ENCODE measurements at places on chromosomes 2 and 18.

- no peak for DNase-seq
Observed at GRCh38 chr18:11136241-11136640, 13.1 kb downstream of the PIEZO2 start.

- DNase-seq, result no peak
Observed at GRCh38 chr2:101788995-101789970, 91.8 kb downstream of the MAP4K4 start.

DNA sequence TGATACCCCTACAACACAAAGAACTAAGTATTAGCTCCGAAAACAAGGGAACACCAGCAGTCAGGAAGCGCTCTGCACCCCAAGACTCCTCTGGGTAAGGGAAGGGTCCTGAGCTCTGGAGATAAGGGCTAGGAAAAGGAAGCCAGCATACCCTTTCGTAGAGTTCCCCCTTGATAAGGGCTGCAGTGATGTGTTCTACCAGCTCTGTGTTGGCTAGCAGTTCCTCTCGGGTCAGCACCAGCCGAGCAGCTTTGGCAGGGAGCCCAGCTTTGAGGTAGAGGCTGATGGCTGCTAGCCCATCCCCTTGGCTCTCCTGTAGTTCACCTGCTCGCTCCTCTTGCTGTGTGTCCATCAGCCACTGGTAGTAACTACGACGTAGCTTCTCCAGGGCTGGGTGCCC, 18.9 kb downstream of the KRTCAP3 start:
- DNase-seq, result no peak

DNA sequence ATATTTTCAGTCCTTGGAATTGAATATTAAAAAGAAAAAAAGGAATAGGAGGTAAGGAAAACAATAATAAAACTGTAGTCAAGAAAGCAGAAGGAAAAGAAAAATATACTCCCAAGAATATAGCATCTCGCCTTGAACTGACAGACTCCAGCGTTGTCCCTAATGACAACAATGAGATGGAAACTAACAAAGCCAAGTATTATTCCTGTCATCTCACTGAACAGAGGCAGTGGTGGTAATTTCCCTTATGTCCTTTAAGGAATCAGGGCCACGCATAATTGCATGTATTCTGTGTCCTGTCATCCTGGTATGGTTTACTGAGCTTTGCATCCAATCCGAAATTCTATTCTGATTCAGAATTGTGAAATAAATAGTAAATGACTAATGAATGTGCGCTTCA, 158.9 kb downstream of the LRRTM4 start:
- no peak for DNase-seq
